ENCODE measurements at places on chromosomes 6 and 20.

DNA sequence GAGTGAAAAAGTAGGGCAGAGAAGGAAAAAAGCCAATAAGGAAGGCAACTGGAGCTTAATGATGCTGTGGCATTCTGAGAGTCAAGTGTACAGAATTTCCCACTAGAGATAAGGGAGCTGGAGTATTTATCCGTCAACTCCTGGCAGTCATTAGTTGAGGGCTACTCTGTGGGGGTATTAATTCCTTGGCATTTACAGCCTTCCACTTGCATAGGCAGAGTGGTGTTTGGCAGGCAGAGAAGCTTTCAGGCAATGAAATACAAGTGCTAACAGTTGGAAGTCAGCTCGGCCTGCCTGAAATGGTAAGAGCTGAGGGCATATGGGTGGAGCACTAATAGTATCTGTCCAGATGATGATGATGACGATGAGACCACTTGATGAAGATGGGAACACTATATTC, 207.3 kb upstream of the FLRT3 start:
- DNase-seq, result no peak

- DNase-seq, result no peak
Measured at GRCh38 chr20:6178537-6178936, 55.7 kb upstream of the FERMT1 start.

DNA sequence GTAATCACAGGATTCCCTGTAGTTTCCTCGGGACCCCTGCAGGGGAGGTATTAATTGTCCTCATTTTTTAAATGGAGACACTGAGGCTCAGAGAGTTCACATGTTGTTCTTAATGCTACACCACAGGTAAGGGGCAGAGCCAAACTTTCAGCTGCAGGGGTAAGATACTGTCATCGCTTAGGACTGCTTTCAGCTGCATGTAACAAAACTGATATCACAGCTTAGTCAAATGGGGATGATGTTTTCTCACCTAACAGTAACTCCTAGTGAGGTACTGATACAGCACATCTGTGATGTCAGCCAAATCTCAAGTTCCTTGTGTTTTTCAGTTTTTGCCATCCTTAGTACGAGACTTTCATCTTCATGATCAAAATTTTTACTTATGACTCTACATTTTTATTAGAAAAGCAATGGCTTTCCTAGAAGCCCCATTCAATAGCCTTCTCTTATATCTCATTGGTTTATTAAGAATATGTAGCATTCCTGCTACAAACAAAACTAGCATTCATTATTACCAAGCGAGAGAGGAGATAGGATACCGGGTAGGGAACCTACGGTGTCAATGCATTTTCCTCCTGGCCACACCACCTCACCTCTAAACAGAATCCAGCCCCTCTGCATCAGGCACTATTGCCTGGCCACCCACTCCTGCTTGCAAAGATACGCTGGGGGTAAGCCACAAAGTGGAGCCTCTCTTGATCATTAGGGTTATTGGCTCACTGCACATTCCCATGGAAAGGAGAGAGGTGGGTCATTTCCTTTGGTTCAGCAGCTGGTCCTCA, 557.5 kb downstream of the CD83 start:
- no peak for DNase-seq

DNA sequence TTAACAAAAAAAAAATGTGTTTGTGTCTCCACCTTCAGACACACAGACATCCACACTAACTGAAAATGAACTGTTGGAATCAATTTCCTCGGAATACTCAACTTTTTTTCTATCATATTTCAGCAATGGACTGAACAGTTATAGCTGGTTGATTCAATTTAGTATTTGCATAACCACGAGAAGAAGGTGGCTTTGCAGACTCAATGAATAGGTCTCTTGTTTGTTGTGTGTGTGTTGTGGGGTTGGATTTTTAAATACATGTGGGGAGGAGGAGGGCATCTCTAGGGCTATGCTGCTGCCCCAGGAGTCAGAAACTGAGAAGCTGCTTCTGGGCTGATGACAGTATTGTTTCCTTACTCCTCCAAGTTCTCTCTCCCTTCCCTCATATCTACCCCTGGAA, 28.7 kb downstream of the TFAP2A start:
- DNase-seq, result no peak

DNA sequence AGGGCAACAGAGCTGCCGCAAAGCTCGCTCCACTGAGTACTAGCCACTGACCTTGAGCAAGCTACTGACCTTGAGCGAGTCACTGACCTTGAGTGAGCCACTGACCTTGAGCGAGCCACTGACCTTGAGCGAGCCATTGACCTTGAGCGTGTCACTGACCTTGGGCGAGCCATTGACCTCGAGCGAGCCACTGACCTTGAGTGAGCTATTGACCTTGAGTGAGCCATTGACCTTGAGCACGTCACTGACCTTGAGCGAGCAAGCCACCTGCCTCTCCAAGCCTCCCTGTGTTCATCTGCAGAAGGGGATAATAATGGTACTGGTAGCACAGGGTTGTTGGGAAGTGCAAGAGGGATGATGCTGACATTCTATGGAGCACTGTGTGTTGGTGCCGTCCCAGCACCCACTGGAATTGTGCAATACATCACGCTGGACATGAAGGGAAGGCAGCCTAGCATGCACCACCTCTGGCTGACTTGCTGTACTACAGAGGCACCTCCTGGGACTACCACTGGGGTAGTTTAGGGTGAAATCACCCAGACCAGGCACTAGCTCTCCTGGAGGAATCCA, 60.2 kb downstream of the CTCFL start:
- DNase-seq, result no peak

DNA sequence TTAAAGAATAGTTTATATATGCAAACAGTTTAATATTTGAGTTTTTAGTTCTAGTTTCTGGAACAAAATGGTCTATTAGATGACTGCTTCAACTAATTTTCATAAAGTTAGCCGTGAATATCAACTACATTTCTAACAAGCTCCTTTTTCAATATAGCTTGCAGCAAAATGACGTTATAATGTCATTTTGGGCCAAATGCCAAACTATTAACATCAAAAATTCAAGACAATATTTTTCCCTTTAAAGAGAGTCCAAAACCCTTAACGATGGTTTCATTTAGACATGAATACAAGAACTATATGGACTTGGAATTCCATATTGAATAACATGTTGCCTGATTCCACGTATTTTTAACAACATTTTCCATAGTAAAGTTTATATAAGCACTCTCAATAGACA, 91.0 kb downstream of the SMLR1 start:
- no peak for DNase-seq

- no peak for DNase-seq
Measured at GRCh38 chr6:12595161-12595811, 121.3 kb upstream of the PHACTR1 start.

DNA sequence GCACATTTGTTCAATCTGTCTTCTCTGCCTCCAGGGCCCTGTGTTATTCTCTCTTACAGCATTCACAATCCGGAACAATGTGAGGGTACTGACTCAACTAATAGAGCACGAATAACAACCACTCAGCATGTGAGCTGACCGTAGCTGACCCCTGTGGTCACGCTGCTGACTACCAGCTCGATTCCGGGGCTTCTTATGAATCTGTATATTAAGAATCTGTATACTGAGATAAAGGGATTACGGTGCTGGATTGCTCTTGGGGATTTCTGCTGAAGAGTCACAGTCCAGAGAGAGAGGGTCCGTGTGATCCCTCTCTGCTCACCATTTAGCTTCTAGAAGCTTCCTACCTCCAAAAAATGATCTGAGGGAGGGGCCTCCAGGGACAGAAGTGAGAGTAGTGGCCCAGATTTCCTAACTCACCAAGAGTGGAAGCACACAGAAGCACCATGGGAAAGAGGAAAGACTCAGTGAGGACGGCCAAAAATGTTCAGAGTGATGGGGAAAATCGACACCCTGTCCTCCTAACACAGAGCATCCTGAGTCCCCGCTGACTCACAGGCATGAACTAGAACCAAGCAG, 156.2 kb downstream of the THBS2 start:
- DNase-seq, result no peak

DNA sequence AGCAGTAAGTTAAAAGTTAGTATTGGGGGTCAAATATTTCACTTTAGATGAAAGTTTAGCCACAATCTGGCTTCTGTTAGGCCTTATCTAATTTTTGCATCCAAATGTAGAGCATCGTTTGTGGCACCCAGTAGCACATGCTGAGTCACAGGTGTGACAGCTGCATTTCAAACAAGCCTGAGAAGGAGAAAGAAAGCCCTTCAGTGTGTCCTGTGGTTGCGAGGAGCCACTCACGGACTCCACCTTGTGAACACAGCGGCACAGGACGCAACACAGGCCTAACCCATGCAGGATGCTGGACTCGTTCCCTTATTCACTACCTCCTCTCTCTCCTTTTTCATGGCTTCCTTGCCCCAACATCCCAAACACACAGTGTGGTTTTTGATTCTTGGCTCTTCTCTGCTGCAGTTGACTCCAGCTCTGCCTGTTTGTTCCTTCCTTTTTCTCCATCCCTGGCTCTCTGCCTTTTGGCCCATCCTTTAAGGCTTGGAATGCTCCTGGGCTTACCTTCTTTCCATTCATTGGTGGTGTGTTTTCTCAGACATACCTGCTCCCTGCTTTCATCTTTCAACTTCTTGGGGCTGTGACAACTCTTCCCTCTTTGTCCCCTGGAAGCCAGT, 124.2 kb downstream of the SLC16A10 start:
- DNase-seq, result no peak

GRCh38 chr6:104505838-104506237, 353.9 kb downstream of the HACE1 start:
- no peak for DNase-seq

DNA sequence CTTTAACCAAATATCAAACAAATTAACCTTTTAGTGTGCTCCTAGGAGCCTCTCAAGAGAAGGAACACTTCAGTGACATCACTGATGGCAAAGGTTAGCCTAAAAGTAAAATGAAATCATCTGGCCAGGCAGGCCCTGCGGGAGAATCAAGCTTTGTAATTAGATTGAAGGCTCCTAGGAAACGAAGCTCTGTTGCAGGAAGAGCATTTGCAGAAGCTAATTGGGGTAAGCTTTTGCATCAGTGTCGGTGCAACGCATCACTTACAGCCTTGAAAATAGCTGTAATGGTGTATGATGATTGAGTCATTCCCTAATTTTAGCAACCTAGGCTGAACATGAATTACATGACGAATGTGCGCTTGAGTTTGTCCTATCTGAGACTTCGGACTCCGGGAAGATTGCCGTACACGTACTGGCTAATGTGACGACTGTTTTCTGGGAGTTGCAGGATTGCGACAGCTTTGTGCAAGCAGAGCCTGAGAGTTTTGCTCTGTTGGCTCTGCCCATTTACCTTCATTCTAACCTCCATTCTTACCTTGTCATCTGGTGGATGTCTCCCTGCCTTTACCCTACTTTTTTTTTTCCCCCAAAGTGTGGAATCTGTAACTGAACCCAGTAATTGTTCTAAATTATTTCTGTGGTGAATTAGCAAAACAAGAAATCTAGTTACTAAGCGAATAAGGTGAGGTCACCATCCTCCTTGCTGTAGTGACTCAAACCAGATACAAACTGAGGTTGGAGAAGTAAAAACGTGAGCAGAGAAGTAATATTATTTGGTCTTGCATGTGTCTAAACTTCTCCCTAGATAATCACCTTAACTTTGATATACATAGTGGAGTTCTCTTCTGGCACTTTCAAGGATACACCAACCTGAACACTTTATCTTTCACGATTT, 675.9 kb upstream of the CITED2 start:
- DNase-seq, result no peak

DNA sequence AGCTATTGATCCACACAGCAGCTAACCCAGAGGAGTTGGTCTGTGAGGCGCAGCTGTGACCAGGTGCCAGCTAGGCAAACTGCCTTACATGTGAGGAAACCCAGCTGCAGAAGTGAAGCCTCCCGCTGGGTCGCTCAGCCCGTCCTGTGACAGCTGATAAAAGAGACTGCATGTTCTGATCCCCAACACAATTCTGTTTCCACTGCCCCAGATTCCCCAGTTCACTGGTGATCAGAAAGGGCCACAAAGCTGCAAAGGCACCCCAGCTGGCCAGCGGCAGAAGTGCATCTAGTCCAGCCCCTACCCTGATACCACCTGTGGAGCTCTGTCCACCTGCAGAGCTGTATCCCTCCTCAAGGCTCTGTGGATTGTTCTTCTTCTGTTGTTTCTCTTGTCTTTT, 64.5 kb downstream of the CTNNBL1 start:
- no peak for DNase-seq

DNA sequence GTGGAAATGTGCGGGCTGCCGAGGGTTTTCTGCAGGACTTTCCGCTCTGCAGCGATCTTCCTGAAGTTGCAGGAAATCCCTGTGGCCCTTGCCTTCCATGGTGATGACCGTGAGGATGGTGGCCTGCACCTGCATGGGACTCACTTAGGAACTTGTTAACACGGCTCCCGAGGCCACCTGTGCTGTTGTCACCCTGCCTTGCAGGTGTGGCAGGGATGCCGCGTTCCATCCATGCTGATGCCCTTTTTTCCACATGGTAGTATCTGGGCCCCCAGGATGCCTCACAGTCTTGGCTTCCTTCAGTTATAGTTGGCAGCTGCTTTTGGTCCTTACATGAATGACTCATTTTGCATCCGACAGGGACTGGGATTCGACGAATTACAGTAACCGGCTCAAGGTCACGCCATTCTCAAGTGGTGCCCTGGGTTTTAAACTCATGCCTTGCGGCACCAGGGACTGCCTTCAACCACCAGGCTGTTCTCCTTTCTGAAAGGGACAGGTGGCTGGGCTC, 37.2 kb downstream of the SYNJ2 start:
- no peak for DNase-seq

GRCh38 chr20:35768731-35769664, 2.8 kb upstream of the PHF20 start:
- DNase-seq, result no peak

GRCh38 chr20:25355011-25355595, 35.5 kb downstream of the ABHD12 start:
- DNase-seq, result no peak

DNA sequence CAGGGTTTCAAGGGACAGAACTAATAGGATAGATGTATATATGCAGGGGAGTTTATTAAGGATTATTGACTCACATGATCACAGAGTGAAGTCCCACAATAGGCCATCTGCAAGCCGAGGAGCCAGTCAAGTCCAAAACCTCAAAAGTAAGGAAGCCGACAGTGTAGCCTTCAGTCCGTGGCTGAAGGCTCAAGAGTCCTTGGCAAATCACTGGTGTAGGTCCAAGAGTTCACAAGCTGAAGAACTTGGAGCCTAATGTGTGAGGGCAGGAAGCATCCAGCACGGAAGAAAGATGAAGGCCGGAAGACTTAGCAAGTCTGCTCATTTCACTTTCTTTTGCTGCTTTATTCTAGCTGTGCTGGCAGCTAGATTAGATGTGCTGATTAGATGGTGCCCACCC, 128.0 kb downstream of the TNFRSF21 start:
- no peak for DNase-seq

- DNase-seq, result no peak
Measured at GRCh38 chr6:142773324-142773723, 171.7 kb downstream of the HIVEP2 start.

DNA sequence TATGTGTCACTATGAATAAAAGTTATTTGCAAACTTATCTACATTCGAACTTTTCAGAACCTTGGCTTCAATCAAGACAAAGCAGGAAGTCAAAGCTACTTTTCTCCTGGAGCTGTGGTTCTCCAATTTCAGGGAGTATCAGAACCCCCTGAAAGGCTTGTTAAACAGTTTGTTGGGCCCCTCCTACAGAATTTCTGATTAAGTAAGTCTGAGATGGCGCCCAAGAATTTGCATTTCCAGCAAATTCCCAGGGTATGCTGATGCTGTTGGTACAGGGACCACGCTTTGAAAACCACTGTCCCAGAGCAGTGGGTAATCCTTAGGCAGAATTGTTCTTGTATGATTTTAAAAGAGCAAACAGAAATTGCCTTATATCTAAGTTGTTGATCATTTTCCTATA, 189.9 kb upstream of the KCNG1 start:
- DNase-seq, result no peak

Measured in T follicular helper cell (primary cell).